Activated naive CD4-positive, alpha-beta T cell treated with Interleukin-2 at 50 U/mL for 16 hours (primary cell): ENCODE measurements at places on chromosomes 7 and 10.

GRCh38 chr7:95297041-95297440, 27.3 kb downstream of the PON1 start:
- no peak for DNase-seq

GRCh38 chr10:78866731-78867554, 201.8 kb upstream of the ZMIZ1 start:
- DNase-seq = no peak

DNA sequence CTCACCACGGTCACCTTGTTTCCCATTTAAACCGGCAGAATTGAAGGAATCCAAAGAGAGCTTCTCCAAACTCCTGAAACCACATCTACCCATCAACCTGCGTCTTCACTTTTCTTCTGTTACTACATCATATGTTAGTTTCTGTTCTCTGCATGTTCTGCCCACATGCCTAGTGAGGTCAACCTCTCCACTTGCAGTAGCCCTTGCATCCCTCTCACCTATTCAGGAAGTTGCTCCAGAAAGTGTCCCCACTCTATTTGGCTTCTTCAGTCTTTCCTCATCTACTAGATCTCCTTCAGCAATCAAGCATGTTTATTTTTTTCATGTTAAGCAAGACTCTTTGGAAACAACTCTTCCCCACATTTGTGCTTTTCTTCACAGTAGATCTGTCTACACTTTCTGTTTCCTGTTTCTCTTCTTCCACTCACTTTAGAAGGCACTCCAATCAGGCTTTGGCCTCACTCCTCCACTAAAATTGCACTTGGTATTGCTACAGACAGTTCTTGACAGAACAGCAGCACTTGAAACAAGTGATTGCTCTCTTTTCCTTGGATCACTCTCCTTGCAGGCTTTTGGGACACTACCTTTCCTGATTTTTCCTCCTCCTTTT, 7.5 kb downstream of the SAMD9L start:
- DNase-seq = no peak

GRCh38 chr7:138506764-138507163, 46.7 kb downstream of the TRIM24 start:
- DNase-seq = no peak

GRCh38 chr10:112663234-112664125, 216.5 kb downstream of the VTI1A start:
- DNase-seq = no peak

DNA sequence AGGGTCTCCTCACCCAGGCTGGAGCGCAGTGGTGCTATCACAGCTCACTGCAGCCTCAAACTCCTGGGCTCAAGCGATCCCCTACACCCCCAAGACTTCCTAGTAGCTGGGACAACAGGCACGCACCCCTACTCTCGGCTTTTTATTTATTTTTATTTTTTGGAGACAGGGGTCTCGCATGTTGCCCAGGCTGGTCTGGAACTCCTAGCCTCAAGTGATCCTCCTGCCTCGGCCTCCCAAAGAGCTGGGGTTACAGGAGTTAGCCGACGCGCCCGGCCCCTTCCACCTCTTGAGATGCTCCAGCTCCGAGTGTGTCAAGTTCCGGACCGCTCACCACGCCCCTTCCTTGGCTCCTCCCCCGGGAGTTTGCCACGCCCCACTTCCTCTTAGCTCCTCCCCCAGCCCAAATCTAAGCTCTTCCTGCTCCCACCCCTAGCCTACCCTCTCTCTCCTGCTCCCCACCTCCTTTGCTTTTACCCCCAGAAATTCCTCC, 6.3 kb downstream of the NAT16 start:
- peak; percentile 60 for DNase-seq

DNA sequence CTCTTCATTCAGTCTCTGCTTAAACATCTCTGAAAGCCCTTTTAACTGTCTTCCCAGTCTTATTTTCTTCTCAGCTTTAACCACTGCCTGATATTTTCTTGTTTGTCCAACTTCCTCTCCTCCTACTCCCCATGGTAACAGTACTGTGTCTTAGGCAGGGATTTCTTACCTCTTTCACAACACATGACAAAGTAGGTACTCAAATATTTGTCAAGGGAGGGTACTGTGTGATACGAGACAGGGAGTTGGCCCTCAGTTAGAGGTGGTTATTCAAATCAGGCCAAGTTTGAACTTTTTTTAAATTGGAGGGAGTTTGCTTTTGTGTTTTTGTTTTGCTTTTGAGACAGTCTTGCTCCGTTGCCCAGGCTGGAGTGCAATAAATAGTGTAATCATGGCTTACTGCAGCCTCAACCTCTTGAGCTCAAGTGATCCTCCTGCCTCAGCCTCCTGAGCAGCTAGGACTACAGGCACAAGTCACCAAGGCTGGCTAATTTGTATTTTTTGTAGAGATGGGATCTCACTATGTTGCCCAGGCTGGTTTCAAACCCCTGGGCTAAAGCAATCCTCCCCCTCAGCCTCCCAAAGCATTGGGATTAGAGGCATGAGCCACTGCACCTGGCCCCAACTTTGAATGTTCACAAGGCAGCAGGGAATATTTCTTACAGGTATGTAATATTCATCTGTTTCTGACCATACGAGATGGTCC, 2.5 kb upstream of the KPNA7 start:
- no peak for DNase-seq

GRCh38 chr7:131945313-131945911, 389.0 kb upstream of the PODXL start:
- no peak for DNase-seq

DNA sequence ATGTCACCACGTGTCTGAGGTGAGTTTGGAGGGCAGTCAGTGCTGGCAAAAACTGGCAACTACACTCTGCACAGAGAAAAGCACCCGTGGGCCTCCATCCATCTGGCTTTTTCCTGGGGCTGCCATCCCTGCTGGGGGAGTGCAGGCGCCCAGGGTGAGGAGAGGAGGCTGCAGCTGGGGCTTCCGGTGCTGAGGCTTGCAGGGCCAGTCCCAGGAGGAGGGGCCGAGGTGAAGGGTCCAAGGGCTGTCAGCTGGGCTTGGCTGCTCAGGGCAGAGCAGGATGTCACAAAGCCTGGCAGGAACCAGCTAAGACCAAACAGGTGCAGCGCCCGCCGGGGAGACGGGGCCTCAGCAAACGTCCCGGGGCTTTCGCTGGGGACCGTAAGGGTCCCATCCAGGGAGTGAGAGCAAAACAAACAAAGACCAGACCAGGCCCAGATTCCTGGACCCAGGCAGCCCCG, 77.2 kb downstream of the CFAP46 start:
- DNase-seq = no peak

DNA sequence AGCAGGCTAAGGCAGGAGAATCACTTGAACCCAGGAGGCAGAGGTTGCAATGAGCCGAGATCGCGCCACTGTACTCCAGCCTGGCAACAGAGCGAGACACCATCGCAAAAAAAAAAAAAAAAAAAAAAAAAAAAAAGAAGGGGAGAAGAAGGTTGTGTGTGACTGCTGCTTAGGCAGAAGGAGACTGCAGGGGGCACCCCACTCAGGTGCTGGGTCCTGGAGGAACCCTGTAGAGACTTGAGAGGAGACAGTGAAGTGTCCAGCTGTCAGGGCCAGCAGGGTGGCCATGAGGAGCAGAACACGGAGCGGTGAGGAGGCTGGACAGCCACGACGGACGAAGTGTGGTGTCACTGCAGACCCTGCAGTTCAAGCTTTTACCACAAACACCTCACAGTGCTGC, 99.0 kb upstream of the NMT2 start:
- DNase-seq = no peak

DNA sequence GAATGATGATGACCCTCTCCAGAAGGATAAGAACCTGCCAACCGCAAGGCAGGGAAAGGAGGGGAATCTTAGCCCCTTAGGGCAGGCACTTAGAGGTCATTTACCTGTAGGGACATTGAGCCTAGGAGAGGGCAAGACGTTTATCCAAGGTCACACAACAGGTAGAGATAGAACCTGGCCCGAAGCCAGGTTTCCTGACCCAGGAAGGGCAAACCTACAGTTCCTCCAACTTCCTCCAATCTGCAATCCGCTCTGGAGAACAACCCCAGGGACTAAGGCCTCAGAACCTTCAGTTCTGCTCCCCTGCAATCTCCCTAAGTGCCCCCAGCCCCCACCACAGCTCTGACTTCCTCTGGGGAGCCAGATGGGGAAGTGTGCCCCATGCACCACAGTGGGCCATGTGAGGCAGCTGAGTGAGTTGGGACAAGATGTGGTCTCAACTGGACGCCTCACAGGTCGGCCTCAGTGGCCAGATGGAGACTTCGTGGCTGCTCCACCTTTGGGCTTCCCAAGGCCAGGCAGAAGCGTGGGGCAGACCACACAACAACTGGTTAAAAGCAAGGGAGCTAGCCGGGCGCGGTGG, 1.4 kb upstream of the PSAP start:
- DNase-seq = no peak

DNA sequence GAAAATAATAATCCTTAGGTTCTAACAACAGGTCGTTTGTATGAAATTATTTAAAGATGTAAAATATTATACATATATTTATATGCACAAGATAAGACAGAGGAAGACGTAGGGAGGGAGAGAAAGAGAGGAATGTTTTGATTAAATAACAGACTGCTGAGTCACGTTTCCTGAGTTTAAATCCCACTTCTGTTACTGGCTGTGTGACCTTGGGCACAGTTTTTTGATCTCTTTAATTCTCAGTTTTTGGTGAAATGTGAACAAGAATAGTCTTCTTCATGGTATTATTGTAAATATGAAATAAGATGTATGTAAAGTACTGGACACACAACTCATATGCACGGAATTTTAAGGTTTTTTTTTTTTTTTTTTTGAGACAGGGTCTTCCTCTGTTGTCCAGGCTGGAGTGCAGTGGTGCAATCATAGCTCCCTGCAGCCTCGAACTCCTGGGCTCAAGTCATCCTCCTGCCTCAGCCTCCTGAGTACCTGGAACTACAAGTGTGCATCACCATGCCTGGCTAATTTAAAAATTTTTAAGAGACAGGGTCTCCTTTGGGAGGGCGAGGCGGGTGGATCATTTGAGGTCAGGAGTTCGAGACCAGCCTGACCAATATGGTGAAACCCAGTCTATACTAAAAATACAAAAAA, 42.6 kb downstream of the BAMBI start:
- DNase-seq = no peak

DNA sequence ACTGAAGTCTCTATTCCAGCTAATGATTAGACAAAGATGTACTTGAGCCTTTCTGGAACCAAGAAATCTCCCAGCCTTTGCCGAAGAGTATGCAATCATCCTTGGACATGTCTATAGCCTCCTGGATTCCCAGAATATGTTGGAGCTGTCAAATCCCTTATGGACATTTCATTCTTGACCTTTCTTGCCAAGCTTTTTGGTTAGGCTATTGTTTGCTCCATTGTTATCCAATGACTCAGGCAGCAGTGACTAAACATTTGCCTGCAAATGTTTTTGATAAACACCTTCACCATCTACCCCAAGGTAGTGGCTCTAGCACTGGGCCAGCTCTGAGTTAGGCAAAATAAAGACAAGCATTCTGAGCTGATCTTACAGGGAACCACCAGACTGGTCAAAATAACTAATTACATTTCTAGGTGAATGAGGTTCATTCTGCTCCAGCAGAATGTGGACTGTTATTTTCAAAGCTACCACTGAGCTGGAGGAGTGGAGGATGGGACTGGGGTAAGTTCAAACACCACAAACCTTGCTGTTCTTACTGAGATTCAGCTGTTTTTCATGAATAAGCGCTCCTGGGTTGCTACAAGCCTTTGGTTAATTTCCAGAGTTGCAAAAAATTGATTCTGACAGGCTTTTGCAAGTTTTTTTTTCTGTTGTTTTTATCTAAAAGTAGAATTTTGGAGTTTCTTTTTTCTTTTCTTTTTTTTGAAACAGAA, 81.0 kb downstream of the TMEM270 start:
- DNase-seq = no peak

GRCh38 chr10:69073026-69073425, 14.9 kb upstream of the SRGN start:
- DNase-seq = no peak

GRCh38 chr10:48681740-48682139, 2.9 kb upstream of the WDFY4 start:
- no peak for DNase-seq

- DNase-seq = no peak
Measured at GRCh38 chr7:5549096-5549763, 125.6 kb upstream of the TNRC18 start.
